ENCODE measurements at places on chromosomes 11 and 22.

DNA sequence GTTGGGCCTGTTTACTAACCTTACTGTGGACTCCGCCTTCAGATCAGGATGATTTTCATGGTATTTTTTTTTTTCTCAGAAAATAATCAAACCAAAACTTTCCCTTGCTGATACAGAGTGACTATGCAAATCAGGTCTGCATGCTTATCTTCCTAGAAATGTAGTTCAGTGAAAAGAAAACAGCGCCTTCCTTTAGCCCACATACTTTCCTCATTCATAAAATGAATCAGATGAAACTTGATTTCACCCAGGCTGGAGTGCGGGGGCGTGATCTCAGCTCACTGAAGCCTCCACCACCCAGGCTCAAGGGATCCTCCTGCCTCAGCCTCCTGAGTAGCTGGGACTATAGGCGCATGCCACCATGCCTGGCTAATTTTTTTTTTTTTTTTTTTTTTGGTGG is 26.0 kb downstream of the ZNRF3 start:
- peak; percentile 16 for DNase-seq

- DNase-seq = no peak
These were observed 21.8 kb downstream of the PRR5 start for GRCh38 chr22:44723801-44724200.

DNA sequence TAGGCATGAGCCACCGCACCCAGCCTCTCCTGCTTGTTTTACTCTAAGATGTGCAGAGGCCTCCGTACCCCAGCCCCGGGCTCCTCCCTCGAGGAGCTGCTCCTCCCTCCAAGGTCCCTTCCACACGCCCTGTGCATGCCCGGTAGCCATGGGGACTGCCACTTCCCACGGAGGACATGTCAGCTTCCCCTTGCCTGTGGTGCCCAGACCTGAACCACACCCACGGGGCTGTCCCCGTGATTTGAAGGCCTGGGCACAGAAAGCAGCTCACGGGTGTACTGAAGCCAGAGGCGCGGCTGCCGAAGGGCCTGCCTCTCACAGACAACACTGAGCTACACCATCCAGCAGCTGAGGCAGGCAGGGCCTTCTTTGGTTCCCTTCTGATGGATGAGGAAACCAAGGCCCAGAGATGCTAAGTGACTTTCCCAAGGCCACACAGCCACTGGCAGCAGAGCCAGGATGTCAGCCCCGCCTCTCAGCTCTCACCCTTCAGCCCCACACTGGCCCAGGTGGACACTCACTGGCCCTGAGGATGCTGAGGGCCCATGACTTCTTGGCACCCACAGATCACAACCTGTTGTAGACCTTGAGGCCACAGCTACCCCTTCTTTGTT is 7.3 kb downstream of the INS start:
- no peak for DNase-seq

DNA sequence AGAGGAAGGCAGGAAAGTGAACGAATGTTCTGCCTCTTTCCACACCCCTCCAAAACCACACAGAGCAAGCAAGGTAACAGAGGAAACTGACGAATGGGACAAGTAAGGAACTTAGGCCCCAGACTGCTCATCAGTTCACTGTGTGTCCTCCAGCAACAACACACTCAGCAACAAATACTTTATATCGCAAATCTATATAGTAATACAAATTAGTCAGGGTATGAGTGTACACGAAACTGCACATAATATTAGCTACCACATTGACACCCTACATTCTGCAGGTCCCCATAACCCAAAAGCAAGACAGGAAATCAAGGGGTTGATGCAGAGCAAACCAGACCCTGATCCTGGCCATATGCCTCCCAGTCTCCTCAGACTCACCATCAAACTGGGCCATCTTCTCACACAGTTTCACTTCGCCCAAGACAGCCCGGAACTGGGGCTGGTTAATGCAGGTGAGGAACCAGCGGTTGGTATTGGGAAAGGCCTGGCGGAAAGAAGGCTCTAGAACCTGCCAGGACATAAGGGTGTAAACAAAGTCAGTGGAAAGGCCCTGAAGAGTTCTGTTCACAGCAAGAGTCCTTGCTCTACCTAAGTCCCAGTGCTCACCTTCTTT is 6.6 kb downstream of the EEF1G start:
- DNase-seq = no peak

- DNase-seq = no peak
These were observed 38.3 kb downstream of the PDGFB start for GRCh38 chr22:39206491-39206890.

- DNase-seq = no peak
These were observed 16.6 kb upstream of the STK33 start for GRCh38 chr11:8610532-8611116.

DNA sequence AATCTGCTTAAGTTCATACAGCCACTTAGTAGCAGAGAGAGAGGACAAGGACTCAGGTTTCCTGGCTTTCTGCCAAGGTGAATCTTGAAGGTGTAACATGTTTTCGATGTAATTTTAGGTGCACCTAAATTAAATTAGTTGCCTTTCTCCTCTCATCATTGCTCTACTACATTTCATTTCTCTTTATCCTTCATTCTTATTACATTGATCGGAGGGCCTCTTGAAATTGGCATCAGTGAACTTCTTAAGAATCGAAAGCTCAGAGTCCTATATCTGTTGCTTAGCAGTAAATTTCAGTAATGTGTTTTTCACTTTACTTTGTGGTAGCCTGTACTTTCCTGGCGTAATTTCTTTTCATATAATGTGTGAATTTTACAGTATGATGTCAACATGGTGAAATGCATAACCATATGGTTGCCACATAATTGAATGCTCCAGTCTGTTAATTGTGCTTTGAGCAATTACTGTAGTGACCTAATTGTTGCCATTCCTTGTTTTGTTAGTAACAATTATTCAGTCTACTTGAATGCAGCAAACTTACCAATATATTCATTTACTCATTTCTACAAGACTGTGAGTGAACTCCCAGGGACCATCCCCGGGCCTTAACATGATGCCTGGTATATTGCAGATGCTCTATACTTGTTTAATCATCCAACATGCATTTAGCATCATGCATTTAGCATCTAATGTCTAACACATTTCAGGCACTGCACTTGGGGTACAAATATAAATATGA is 138.1 kb downstream of the MAML2 start:
- no peak for DNase-seq

DNA sequence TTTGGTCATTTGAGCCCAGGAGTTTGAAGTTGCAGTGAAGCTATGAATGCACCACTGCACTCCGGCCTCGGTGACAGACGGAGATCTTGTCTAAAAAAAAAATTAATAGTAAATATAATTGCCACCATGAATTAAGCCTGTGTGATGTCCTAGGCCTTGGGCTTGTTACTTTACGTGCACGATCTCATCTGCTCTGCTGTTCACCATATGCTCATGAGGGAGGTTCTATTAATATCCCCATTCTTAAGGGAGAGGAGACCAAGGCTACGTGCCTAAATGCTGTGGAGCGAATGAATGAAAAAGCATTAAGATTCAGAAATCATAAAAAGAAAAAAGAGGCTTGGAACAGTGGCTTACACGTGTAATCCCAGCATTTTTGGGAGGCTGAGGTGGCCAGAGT is 2.6 kb upstream of the ATG2A start:
- DNase-seq = no peak

GRCh38 chr11:128609785-128610184 is 22.4 kb upstream of the ETS1 start:
- DNase-seq = no peak

DNA sequence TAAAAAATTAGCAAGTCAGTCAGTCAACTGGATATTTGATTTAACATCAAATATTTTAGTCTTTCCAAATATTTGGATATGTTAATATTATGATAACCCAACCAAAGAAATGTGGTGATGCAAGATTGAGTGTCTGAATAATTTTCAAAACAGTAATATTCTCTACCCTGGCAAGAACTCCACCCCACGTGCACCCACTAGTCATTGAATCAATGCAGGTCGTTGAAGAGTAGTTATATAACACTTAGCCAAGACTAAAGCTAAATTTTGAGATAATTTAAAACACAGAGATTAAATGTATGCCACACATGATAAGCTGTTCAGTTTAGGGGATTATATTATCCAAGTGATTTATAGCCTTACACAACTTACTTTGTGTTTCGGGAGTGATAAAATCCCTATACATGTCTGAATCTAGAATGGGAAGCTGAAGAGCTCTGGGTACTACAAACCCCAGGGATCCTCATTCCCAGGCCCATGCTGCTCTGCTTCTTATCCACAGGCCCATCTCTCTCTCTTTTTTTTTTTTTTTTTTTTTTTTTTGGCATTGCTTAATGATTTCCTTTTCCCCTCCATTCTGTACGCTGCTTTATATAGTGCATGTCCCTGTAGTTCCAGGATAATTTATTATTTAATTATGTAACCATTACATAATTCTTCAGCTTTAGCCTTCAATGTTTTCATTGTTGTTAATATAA is 392.9 kb downstream of the NTM start:
- no peak for DNase-seq

GRCh38 chr11:121933694-121934093 is 182.3 kb downstream of the BLID start:
- DNase-seq = no peak

DNA sequence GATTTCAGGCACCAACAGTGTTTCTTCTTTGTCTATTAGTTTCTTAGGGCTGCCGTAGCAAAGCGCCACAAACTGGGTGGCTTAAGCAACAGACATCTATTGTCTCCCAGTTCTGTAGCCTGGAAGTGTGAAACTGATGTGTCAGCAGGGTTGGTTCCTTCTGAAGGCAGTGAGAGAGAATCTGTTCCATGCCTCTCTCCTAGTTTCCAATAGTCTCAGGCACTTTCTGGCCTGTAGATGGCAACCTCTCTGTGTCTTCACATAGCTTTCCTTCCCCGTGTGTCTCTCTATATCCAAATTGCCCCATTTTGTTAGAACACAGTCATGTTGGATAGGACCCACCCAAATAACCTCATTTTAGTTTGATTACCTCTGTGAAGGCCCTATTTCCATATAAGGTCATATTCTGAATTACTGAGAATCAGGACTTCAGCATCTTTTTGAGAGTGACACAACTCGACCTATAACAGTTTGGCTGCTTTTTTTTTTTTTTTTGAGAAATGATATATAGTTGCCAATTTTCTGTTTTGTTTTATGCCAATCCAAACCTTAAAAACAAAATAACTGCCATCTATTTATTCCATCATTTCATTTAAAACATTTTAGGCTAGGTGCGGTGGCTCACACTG is 108.2 kb downstream of the SLC36A4 start:
- no peak for DNase-seq

DNA sequence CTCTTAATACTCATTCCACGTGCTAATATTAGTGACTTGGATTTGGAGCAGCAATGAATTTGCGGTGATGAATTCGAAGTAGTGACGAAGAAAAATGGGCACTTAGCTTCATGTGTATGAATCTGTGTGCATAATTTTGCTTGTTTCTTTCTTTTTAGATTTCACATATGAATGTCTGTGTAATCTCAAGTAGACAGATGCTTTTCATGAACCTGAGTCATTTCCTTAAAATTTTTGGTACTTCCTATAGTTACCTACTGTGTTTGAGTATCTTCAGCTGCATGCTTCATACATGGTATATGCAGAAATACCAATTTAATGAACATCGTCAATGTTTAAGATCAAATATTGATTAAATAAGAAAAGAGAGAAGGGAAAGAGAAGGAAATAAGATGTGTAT is 540.2 kb downstream of the RAB38 start:
- no peak for DNase-seq

DNA sequence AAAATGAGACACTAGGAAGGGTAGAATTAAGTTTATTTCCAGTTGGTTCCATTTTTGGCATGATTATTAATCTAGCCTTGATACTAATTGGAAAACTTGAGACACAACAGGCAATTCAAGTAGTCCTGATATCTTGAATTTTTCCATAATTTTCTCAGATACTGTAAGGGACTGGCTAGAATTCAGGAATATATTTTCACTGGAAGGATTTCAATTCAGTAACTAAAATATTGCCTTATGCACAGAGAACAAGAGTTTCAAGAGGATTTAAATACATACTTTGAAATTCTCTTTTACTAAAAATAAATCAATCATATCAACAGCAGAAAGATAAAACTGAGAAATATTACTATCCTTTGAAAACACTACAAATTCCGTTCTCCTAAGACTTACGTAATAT is 632.9 kb downstream of the LRRC4C start:
- DNase-seq = no peak

DNA sequence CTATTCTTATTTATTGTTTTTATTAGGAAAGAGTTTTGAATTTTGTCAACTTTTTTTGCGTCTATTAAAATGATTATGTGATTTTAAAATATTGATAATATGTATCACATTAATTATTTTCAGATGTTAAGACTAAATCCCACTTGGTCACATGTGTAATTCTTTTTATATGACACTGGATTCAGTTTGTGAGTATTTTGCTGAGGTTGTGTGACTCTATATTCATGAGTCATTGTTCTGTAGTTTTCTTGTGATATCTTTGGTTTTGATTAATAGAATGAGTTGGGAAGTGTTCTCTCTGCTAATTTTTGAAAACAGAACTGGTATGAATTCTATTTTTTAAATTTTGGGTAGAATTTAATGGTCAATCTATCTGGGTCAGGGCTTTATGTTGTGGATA is 317.9 kb downstream of the ETS1 start:
- DNase-seq = no peak

GRCh38 chr22:17086296-17086695 is 1.5 kb downstream of the IL17RA start:
- DNase-seq = peak; percentile 62

GRCh38 chr11:10208131-10208575 is 85.9 kb downstream of the SBF2 start:
- DNase-seq = no peak

DNA sequence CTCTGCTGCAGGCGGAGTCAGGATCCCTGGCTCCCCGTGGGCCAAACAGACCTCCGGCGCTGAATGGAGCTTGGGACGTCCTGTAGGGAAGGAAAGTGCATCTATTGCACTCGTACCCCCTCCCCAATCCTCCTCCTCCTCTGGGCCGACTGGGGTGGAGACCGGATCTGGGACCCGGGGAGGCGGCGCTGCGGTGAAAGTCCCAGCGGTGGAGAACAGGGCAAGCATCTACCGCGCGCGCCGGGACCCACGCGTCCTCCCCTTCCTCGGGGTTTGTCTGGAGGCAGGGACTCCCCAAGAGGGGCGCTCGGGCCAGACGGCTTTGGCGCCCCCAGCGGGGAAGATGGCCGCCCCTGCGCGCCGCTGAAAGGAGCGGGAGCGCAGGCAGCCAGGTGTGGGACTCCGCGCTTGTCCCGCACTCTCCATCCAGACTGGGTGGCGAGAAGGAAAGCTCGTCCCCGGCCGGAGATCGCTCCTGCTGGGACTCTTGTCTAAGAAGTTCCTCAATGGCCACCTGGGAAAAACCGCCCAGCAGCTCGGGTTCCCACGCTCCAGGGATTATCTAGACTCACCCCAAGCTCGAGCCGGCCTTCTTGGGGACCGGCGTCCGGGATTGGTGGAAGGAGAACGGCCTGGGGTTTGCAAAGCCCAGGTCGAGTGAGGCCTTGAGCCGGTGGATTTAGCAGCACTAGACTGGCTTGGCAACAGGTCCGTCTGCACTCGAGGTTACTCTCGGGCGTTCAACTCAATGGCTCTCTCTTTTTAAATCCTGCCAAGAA is 718 bp downstream of the FADS2 start:
- no peak for DNase-seq
